Brain pericyte (primary cell): ENCODE measurements at places on chromosomes 4 and X.

DNA sequence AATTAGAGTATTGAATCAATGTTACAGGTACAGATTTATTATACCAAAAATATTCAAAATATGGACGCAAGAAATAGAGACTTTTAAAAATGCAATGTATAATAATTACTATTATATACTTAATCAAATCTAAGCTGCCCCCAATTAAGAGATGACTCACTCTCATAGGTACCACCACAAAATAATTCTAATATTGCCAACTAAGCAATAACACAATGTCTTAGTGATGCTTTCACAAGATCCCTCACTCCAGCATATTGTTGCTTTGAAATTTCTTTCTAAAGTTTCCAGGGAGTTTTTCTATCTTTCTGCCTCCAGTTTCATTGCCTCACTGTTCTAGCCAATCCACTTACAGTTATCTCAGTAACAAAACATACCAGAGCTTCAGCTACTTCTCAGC, 270.0 kb upstream of the PABPC4L start:
- DNase-seq = no peak

DNA sequence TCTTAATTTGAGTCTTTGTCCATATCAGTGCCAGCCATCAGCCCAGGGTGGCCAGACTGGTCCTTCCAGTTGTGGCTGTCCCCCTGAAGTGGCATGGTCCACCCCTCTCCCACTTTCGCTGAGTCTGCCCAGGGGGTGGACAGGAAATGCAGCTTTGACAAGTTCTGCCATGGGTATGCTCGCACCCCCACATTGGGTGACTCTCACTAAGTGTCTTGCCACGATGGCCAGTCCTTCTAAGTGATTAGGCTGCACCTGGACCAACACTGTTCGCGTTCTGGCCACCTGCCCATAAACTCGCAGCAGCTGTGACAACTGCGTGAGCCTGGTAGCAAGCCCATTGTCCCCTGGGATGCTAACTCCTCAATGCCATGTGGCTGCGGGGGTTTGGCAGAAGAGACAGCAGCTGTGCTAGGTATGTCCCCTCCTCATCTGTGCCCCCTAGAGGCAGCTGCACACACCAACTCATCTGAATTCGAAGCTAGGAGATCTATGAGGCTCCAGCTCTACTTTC, 10.0 kb upstream of the LNX1 start:
- DNase-seq = no peak

- peak; percentile 43 for DNase-seq
Measured at GRCh38 chrX:155767051-155767875, 113.9 kb upstream of the VAMP7 start.

GRCh38 chr4:85509882-85510631, 35.1 kb downstream of the ARHGAP24 start:
- DNase-seq = no peak

DNA sequence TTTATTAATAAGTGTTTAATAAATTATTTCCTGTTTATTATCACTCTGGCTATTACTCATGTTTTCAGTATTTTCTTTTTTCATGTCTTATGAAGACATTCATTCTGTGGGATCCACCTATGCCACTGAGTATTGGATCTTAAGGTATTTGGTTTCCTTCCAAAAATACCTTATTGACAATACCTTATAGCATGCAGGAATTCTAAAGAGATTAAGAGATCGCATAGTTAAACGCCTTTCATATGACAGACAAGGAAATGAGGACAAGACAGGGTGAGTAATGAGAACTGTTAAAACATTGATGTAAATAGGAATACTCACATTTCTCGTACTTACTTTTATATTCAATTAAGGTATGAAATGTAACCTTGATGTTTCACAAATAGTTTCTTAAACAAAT, 38.2 kb upstream of the TMPRSS11B start:
- no peak for DNase-seq

DNA sequence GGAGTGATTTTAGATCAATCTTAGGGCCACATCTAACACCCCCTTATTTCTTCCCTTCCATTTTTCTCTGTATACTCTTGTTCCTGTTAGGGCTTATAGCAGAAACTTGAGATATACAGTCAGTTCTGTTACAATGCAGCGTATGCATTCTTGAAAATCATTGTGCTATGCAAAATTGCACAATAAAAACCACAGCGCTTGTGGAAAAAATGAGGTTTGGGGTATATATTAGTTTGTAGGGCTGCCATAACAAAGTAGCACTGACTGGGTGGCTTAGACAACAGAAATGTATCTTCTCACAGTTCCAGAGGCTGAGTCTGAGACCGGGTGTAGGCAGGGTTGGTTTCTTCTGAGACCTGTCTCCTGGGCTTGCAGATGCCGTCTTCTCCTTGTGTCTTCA, 59.0 kb downstream of the WWC2 start:
- DNase-seq = no peak

DNA sequence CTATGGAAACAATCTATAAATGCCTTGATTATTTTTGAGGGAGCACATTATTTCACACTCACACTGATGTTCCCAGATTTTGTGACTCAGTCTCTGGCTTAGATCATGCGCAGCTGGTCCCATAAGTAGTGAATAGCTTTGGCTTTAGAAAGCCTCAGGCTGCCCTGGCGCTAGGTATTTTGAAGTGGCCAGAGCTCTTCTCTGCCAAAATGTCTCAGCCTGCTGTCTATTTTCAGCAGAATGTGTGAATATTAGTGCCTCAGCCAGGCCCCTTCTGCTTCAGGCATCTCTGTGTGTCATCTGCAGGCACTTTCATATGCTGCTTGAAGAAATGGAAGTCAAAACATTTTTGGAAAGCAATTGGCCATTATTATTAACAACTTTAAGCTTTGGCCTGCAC, 931.0 kb upstream of the INTU start:
- no peak for DNase-seq
